ENCODE measurements at places on chromosomes 1 and 21.

GRCh38 chr1:28783363-28783762 lies 28.6 kb upstream of the OPRD1 start:
- DNase-seq, result no peak

DNA sequence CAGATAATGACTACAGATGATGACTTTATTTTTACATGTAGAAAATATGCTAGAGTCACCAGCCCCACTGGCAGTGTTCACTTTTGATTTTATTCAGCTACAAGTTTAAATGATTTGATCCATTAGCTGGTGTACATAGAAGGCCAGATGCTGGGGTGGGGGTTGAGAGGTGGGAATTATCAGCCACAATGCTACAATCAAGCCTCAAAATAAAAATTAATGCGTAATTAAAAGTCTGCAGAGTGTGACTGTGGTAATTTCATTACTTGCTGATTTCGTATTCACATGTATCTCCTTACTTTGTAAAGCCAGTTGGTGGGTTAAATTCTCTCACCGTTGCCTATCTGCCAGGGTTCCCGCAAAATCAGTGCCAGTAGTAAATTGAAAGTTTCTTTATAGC lies 109.3 kb downstream of the GALNT2 start:
- no peak for DNase-seq

- DNase-seq, result no peak
Measured at GRCh38 chr1:29380532-29380931, 144.2 kb downstream of the PTPRU start.

DNA sequence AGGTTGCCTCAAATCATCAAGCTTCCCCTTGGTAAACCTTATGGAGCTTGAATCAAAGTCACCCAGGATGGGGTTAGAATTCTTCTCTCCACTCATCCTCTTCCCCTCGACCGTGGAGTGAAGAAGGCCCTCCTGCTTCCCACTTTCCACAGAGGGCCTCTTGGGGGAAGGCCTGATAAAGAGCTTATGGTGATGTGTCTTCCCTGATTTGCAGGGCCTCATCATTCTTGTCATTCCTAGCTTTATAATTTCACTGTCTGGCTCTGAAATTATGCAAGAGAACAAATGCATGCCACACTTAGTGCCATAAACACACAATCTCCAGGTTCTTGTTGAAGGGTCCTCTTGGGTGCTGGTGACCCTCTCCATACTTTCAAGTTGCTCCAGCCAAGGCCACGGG lies 101.2 kb downstream of the HMGB4 start:
- DNase-seq, result no peak

- DNase-seq, result no peak
Measured at GRCh38 chr21:21547368-21547953, 549.3 kb downstream of the NCAM2 start.

GRCh38 chr1:67496329-67496728 lies 66.1 kb upstream of the SERBP1 start:
- DNase-seq, result no peak
